ENCODE measurements at places on chromosomes 11 and 22.

DNA sequence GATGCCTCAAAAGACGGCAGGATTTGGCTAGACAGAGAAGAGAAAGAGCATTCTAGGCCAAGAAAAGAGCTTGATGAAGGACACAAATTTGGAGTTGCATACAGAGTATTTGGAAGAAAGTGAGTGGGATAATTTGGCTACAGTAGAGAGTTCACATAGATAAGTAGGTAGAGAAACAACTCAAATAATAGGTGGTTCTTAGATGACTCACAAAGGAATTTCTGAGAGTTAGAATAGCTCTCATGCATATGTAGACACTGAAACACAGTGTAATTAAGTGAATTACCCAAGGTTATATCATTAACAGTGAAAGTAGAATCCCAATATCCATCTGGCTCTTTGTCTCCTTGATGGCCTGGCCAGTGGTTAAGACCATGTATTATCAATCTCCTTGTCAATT is 228.6 kb upstream of the DDI1 start:
- DNase-seq: no peak

GRCh38 chr11:113906516-113906915 is 1.9 kb downstream of the HTR3B start:
- DNase-seq: no peak

GRCh38 chr11:12141283-12141682 is 30.9 kb downstream of the MICAL2 start:
- DNase-seq: no peak

GRCh38 chr11:37804666-37805065 is 1206.6 kb upstream of the RAG2 start:
- no peak for DNase-seq

DNA sequence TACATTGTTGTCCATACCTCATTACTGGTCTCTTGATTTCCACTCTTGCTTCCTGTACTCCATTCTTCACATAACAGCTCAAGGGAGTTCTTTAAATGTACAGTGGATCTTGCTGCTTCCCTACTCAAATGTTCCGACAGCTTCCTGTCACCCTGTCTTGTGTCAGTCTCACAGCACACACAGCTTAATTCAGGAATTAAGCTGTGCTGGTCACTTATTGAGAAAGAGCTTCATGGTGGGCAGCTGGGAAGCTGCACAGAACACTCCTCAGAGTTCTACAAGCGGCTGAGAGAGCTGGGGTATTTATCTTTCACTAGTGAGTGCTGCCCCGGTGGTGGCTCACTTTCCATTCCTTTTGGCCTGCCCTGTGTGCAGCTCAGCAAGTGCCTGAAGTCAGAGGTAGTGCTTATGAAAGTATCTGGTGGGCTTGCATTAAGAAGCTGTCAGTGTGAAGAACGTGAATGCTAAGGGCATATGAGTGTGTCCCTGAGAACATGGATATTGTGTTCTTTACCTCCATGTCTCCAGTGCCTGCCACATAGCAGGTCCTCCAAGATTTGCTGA is 48.7 kb downstream of the KCNQ1OT1 start:
- no peak for DNase-seq

Data from BJ (cell line).